ENCODE measurements at places on chromosomes 6 and 20.

- no peak for DNase-seq
These were observed 421.0 kb downstream of the TENT5A start for GRCh38 chr6:81331526-81331925.

GRCh38 chr6:72032086-72032485, 145.7 kb downstream of the RIMS1 start:
- no peak for DNase-seq

- DNase-seq, result no peak
These were observed 19.1 kb downstream of the ANKS1A start for GRCh38 chr6:34908194-34908593.

- DNase-seq, result no peak
These were observed 2.2 kb downstream of the SLC22A2 start for GRCh38 chr6:160256445-160256844.

GRCh38 chr6:130466052-130466747, 100.4 kb downstream of the TMEM200A start:
- no peak for DNase-seq

- peak; percentile 54 for DNase-seq
These were observed 23.7 kb downstream of the PEX7 start for GRCh38 chr6:136846046-136846445.

DNA sequence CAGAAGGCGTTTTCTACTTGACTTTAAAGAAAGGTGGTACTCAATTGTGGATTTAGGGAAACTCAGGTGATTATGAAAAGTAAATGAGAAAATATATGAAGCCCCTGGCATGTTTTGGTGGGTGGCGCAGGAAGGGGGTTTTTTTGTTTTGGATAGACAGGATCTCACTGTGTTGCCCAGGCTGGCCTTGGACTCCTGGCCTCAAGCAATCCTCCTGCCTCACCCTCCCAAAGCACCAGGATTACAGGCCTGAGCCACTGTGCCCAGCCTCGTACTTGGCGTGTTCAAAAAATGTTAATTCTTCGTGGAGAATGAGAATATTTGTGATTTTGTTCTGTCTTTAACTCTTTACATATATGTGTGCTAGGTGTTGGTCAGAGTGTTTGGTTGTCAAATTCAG, 32.1 kb upstream of the C20orf144 start:
- DNase-seq, result no peak

DNA sequence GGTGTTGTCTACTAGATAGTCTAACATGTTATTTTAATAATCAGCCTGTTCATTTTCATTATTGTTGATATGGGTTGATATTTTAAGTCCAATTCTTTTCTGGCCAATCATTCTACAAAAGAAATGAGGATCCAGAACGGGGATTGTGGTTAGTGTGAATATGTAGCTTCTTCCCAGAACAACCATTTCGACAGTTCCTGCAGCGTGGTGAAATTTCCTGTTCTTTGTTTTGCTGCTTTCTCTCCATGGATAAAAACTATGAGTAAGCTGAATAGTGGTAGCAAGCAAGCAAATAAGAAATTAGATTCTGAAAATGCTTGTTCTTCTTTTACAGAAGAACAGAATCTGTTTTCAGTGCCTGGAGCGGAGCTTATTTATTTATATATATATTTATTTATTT, 65.5 kb upstream of the F13A1 start:
- no peak for DNase-seq

- DNase-seq, result no peak
These were observed 622.8 kb downstream of the QKI start for GRCh38 chr6:164037171-164037870.

DNA sequence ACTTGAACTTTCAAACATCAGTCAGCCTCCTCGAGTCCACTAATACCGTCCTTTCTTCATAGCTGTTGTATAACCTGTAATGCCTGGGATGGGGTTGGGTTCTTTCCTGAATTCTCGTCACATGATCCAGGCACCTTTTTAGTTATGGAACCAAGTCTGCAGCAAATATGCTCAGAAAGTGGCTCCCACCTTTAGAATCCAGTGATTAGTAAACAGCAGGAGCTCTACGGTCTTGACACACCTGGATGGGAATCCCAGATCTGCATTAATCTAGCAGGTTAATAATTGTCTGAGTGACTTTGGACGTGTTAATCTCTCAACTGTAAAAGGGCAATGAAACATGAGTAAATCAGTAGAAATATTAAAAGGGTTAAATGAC, 729 bp upstream of the ZHX3 start:
- no peak for DNase-seq

DNA sequence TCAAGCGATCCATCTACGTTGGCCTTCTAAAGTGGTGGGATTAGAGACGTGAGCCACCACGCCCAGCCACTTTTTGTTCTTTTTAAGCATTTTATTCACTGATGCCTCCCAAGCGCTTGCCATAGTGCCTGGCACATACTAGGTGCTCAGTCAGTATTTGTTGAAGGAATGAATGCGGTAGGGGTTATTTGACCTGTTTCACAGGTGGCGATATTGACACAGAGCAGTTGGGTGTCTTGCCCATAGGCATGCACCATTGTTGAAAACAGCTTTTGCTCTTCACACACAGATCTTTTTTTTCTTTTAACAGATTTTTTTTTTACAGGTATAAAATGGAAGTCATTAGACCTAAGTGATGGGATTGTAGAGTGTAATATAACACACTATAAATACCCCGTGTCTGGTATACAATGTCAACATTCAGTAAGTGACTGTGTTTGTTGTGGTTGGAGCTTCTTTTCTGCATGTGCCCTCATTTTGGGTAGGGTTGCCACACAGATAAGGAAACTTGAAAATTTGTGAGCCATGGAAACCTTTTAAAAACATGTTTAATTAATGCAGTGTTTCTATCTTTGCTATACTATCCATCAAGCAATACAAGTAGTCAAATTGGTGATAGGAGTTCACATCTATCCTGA, 24.8 kb downstream of the RREB1 start:
- no peak for DNase-seq

DNA sequence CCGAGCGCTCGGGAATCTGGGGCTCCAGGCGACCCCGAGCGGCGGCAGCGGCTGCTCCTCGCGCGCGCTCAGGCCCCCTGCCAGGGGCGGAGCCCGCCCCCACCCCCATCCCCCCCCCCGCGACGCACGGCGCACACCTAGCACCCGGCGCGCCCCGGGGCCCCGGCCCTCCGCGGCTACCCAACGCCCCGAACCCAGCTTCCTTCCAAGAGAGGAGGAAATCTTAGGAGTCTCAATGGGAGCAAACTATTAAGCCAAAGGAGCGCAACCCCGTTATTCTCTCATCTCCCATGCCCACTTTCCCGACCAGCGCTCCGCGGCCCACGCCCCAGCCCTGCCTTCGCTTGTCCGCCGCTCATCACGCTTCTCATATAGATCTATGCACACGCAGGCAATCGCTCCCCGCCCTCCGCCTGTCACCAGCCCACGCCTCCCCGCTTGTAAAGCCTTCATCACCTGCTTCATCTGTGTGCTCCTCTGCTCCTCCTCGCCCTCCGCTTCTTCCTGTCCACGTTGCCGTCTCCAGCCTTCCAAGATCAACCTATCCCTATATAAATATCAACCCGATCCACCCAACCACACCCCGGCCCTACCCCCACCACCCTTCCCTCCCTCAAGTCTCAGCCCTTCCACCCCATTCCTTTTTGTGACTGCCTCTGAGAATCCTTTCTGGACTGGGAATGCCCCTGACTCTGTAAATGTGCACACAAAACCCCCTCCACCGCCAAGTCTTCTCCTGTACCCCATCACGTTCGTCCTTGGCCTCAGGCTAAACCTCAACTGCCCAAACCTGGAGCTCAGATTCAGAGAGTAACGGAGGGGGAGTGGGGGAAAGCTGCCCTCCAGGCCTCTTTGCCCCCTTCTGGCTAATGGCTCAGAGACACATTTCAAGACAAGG, at the start of gene DLK2:
DLK2 (minus strand) TSS at position 18 of the 898 bp plus-strand sequence. CDS start 723 bp downstream, outside the sequence.
- DNase-seq, result peak; percentile 47

- DNase-seq, result peak; percentile 46
These were observed 36.1 kb upstream of the CHD6 start for GRCh38 chr20:41654292-41654691.

DNA sequence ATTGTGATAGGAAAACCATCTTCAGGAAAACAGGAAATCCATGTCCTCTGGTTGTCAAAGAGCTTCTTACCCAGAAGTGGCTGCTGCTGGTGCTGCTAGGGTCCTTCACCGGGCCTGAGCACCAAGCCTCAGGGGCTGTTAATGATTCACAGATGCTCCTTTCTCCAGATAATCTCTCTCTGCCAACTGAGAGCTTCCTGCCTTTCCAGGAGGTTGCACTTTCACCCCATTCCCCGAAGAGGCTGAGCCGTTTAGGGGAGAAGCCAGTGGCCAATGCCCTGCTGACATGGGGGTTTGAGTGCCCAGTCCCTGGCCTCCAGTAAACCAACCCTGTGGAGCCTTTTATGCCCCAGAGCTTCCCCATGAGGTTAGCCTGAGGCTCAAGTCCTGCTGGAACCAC, 122.4 kb downstream of the CBLN4 start:
- DNase-seq, result peak; percentile 15

- DNase-seq, result no peak
These were observed 503.9 kb downstream of the CD83 start for GRCh38 chr6:14621518-14621917.

GRCh38 chr20:17210387-17210786, 16.5 kb upstream of the PCSK2 start:
- DNase-seq, result no peak

DNA sequence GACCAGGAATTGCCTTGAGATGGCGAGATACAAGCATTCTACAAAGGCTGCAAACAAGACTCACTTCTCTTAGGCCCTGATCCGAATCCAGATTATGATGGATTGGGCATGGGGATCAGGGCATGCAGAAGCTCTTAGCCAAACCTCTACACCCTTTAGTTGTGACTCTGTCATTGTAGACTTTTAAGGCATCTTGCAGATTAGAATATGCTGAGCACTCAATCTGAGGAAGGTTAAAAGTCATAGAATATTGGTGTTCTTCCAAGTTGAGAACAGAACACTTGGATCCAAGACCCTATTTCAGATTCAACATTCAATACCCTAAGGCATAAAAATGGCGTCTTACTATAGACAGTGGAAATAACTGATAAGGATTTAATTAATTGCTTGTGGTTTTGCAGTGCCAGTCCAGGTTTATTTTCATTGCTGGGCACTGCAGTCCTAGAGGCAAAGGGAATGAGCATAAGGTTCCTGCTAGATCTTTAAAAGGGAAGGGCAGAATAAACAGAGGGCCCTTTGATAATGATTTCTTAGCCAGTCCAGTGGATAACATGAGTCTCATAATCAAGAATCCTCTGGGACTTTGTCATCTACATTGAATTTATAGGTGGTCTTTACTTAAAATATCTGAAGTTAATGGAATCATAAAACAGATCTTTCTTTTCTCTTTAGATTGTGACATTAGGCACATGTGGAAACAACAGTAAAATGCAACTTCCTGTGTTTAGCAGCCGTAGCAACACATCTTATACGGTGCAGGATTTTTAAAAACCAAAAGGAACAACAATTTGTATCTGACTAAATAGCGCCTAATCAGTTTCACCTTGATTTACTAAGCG, 17.6 kb downstream of the PHACTR2 start:
- no peak for DNase-seq

GRCh38 chr6:40083141-40083920, 149.1 kb upstream of the MOCS1 start:
- DNase-seq, result no peak

GRCh38 chr6:56368491-56368890, 121.1 kb upstream of the COL21A1 start:
- DNase-seq, result no peak

DNA sequence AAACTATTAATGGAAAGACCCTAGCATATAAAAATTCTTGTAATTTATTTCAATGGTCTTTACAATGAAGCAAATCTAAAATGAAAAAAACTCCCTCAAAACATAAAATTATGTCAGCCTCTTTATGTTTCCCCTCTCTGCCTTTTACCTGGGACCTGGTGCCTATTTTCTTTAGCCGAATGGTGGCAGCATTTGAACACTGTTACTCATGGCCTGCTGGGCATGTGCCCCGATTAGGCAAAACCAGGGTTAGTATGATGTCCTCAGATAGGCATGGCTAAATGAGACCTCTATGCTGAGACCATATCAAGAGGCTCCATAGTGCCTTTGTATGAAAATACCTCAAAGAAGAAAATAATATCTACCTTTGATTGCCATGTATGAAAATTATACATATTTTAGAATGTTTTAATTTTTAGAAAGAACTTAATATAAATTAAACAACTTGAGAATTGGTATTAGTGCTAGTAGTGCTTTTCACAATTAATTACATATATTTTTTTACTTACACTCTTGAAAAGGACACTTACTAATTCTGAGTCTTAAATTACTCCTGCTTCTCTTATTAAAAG, 22.5 kb upstream of the C6orf58 start:
- DNase-seq, result peak; percentile 53

GRCh38 chr6:118606268-118606667, 45.1 kb downstream of the CEP85L start:
- DNase-seq, result no peak

DNA sequence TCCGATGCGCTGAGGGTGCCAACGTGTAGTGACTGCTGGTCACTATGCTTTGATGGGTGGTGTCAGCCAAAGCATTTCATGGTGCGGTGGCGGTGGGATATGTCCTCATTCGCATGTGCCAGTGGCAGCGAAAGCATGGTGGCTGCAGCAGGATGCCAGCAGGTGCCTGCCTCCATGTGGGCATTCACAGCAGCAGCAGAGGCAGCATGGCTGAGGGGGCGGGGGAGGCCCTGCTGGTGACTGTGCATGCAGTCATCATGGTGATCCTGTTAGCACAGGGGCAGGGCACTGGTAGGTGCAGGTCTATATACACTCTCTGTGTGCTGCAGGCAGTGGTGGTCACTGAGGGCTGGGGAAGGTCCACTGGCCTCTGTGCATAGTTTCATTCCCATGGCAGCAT, 22.0 kb downstream of the FIG4 start:
- DNase-seq, result no peak

DNA sequence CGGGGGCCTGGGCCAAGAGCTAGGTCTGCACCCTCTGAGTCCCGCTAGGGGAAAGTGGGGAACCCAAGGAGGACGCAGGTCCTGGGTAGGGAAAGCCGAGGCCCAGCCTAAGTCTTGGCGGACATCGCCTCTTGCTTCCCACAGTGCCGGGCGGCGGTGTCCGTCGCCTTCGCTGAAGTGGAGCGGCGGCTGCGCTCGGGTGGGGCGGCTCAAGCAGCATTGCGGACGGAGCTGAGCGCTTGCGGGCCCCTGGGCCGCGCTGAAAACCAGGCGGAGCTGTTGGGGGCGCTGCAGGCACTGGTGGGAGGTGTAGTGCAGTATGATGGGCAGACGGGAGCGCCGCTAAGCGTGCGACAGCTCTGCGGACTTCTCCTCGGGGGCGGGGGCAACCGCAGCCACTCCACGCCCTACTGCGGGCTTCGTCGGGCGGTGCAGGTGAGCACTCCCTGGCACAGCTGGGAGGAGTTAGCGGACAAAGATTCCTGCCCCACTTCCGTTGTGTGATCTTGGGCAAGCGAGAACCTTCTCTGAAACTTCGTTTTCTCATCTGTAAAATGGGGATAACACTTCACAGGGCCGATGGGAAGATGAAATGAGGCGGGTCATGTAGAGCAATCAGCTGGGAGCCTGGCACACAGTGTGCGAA, 4.2 kb downstream of the PRSS16 start:
- DNase-seq, result peak; percentile 85

- DNase-seq, result no peak
These were observed 49.8 kb downstream of the ZDHHC14 start for GRCh38 chr6:157430834-157431233.
